ENCODE measurements at places on chromosomes 4 and X. TPM values are rescaled to one million over a fixed set of nuclear protein-coding genes. Genes with fewer than 3 reads are reported as not detected.
A peak's percentile ranks its signal among the peaks of the same experiment; 100 is the strongest.

DNA sequence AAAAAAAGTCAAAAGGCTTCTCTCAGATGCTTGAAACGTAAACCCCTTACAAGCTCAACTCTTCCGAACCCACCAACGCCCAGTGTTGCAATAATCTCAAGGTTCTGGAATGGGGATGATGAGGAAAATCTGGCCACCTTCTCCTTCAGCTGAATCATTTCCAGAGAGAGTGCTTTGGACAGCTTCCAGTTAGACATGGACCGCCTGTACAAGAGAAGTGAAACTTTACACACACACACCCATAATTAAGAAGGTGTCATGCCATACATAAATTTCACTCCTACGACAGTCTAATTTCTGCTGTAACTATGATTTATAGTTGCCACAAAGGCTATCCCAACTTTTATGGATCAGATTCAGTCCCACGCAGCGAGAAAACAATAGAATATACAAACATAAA lies 72.3 kb downstream of the PRKG2 start:
- DNase-seq: no peak

- DNase-seq: no peak
Measured at GRCh38 chrX:153469811-153470410, 465 bp downstream of the HAUS7 start.

- DNase-seq: no peak
Measured at GRCh38 chrX:30981968-30982367, 89.9 kb downstream of the FTHL17 start.

DNA sequence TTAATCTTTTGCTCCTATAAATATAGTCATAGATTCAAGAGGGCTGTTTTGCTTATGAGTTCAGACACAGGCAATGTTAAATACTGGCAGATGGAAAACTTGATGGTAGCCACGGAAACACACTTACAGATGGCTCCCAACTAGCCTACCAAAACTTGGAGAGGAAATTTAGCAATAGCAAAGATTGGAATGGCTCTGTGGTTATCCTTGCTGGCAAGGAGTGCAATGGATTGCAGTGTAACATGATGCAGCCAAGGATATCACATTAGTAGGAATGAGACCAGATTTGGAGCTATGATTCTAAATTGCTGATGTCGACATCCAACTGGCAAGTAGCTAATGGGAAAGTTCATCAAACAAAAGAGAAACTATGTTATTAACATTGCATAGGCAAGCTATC lies 791.0 kb upstream of the DIAPH2 start:
- DNase-seq: no peak

DNA sequence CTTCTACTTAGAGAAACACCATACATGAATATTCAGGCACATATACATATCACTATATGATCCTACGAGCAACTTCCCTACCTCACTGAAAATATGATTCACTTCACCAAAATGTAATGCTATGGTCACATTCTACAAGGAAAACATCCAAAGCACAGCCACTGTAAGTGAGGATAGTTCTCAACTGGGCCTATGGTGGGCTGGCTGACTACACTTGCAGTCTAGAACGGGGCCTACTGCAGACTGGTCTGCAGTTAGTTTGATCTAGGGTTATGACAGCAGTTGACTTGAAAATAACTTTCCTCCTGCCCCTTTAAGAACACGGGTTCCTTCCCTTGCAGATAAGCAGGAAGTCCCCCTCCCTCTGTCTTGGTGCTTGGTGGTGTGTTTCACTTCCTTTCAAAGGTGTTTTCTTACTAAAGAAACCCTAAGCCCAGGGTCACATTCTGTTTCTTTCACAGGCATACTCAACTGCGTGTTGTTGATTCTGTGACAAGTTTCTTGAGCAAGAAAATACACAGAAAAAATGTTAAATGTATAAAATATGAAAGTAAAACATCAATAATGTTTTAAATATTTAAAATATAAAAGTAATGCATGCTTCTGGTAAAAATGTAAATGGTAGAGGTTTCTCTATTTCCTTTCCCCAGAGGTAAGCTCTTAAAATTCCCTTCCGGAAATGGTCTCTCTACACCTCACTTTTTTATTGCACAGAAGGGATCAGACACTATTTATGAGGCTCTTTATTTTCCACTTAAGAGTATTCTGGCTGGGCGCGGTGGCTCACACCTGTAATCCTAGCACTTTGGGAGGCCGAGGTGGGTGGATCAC lies 18.0 kb upstream of the TMSB4X start:
- DNase-seq: peak; percentile 45

- no peak for DNase-seq
Measured at GRCh38 chrX:43551590-43551989, 104.5 kb upstream of the MAOA start.

GRCh38 chr4:148029781-148030180 lies 297.9 kb downstream of the ARHGAP10 start:
- no peak for DNase-seq

DNA sequence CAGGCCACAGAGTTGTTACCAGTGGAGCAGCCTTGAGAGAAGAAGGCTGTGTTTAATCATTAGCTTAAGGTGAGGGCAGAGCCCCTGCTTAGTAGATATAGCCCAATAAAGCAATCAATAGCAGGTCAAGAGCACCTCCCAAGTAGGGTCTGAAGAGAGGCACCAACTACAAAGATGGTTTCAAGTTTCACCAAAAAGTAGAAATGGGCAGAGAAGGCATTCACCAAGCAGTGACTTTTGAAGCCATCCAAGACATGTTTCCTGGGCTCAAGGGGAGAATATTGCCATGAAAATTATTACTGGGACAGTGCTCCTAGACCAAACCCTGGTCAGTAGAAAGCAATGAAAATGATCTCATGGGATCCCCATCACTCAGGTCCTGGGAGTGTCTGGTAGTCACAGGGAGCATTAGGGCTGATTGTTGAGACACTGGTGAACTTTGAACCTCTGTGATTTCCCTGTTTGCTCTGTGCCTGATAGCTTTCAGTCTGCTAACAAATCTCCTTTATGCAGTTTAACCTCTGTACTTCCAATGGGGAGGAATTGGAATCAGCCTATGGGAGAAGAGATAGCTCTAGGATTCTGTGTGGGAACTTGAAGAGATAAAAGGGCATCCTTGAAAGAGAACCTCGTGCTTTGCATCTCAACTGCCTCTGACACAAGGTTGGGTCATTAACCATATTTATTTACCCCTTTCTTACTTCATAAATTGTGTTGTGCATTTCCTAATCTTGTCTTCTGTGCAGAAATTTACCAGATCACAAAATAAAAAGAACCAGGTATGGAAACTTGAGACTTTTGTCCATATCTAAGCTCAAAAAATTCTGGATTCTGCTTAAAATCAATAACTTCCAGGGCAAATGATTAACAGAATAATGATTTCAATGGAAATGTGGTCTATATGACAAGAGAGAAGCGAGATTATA lies 9.3 kb upstream of the OTC start:
- DNase-seq: no peak

DNA sequence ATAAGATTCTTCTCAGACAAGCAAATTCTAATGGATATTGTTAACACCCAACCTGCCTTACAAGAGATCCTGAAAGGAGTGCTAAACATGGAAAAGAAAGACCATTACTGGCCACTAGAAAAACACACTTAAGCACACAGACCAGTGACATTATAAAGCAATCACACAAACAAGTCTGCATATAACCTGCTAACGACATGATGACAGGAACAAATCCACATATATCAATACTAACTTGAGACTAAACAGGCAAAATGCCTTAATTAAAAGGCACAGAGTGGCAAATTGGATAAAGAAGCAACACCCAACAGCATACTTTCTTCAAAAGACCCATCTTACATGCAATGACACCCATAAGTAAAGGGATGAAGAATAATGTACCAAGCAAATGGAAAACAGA lies 100.5 kb upstream of the PCDH18 start:
- DNase-seq: no peak

- no peak for DNase-seq
Measured at GRCh38 chr4:107068116-107068515, 32.0 kb upstream of the DKK2 start.

- no peak for DNase-seq
Measured at GRCh38 chrX:137236837-137237236, 203.0 kb upstream of the GPR101 start.

- no peak for DNase-seq
Measured at GRCh38 chr4:148795156-148795864, 353.1 kb upstream of the NR3C2 start.

DNA sequence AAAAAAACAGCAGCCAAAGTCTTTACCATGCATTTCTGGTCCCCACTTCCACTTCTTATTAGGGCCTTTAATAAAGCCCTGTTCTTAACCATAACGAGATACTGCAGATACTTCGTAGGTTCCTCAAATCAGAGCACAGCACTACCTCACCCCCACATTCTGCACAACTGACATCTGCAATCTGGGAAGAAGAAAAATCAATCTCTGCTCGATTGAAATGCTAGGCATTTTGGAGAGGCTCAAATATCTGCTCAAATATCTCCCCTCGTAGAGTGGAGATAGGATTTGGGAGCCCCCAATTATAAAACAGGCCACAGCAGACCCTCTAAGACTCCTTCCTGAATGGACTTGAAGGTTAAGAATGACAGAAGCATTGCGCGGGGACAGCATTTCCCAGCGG lies 40.3 kb upstream of the CENPU start:
- no peak for DNase-seq

- DNase-seq: no peak
Measured at GRCh38 chr4:84878546-84878945, 87.9 kb downstream of the WDFY3 start.

- DNase-seq: no peak
Measured at GRCh38 chrX:110097920-110098319, 95.0 kb downstream of the TMEM164 start.

DNA sequence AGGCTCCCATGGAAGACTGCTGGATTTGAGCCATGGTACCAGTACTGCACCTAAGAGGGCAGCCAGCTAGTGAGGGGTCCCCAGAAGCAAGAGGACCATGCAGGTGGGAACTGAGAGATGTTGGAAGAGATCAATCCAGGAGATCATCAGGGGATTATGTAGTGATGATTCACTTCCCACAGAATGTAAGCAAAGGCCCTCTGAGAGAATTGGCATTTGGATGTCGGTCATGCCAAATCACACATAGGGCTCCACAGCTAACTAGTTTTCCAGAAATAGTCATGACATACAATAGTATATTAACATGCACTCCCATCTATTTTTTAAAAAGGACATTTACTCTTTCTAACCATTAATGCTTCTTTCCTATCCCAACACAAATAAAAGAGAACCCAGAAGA lies 112.5 kb downstream of the RASGEF1B start:
- no peak for DNase-seq

DNA sequence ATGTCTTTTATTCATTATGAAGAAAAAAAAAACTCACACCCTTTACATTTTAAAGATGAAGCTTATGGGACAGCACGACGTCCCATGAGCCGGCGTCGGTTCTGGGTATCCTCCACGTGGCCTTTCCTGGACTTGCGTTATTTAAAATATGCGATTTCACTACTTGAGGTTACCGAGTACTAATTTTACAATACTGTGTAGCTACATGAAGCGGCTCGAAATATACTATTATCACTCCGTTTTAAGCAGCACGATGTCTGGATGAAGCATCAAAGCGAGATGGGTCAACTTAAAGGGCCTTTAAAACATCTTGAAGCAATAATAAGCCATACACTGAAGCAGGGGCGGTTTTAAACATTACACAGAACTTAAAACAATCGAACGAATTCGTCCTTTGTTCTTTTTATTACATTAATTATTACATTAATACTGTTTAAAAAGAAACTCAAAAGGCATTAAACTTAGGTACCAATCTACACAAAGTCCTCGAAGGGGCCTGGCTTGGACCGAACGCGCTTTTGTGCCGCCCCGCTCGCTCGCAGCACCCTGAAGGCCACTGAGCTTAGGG lies 1.4 kb upstream of the KLF3 start:
- DNase-seq: no peak

GRCh38 chrX:135981010-135981409 lies 4.2 kb upstream of the SLC9A6 start:
- no peak for DNase-seq

- no peak for DNase-seq
Measured at GRCh38 chrX:39214387-39215126, 413.3 kb downstream of the MID1IP1 start.

GRCh38 chrX:29869837-29870236 lies 345.5 kb upstream of the MAGEB2 start:
- DNase-seq: no peak

GRCh38 chr4:120829113-120829831 lies 93.3 kb downstream of the PRDM5 start:
- no peak for DNase-seq

F8A3 gene
- total RNA-seq: 16.8 TPM

PLAC8 gene
- total RNA-seq: 318 TPM

VCX2 gene
- not detected for total RNA-seq

SPANXA1 gene
- total RNA-seq: not detected

IL15 gene
- 4.1 TPM for total RNA-seq

MAGEA2 gene
- not detected for total RNA-seq

DDX3X gene
- 266 TPM for total RNA-seq

TCEAL6 gene
- total RNA-seq: not detected

TMPRSS11B gene
- total RNA-seq: not detected

MAGEA2B gene
- total RNA-seq: not detected

EMCN gene
- total RNA-seq: not detected

MAGEA8 gene
- total RNA-seq: not detected
